Activated naive CD4-positive, alpha-beta T cell treated with anti-CD3 and anti-CD28 coated beads, Interleukin-2, amount 50 U/mL, for 72 hours (primary cell): ENCODE measurements at places on chromosomes 2 and 18. TPM values are rescaled to one million over a fixed set of nuclear protein-coding genes. Genes with fewer than 3 reads are reported as not detected.

GRCh38 chr18:46590103-46590502, 66.9 kb downstream of the LOXHD1 start:
- DNase-seq, result no peak

The FZD7 gene
- total RNA-seq, result 1.0 TPM

The ALK gene
- total RNA-seq, result not detected

DNA sequence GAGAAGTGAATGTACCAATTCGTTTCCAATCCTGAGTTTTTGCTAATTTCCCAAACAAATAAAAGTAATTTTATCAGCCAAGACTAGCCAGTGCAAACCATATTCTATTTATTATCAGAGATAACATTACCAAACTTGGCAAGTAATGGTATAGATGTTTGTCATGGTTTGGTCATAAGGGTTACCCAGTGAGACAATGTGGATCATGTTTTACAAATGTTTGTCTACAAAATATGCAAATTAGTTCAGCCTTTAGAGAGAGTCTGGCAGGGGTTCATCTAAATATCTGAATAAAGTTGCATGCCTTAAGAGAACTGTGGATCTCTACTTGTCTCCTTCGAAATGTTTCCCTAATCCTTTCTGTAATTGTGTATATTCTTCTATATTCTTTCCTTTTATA, 152.2 kb downstream of the KCNH7 start:
- no peak for DNase-seq

The DSC3 gene
- total RNA-seq, result not detected

DNA sequence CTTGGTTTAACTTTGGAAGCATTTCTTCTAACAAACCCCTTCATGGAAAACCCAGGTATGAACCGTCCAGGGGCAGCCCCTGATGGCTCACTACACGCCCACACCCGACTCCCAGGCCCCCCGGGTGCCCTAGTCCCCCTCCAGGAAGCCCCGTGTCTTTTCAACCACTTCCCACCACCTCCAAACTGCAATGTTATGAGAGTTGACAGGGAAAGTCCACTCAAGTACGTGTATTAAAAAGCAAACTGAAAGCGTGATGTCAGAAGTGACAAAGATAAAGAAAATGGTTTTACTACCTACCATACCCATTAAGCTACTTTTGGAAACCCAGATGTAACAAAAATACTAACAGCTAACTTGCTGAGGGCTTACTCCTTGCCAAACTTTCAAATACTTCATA, 51.5 kb downstream of the L3MBTL4 start:
- no peak for DNase-seq

DNA sequence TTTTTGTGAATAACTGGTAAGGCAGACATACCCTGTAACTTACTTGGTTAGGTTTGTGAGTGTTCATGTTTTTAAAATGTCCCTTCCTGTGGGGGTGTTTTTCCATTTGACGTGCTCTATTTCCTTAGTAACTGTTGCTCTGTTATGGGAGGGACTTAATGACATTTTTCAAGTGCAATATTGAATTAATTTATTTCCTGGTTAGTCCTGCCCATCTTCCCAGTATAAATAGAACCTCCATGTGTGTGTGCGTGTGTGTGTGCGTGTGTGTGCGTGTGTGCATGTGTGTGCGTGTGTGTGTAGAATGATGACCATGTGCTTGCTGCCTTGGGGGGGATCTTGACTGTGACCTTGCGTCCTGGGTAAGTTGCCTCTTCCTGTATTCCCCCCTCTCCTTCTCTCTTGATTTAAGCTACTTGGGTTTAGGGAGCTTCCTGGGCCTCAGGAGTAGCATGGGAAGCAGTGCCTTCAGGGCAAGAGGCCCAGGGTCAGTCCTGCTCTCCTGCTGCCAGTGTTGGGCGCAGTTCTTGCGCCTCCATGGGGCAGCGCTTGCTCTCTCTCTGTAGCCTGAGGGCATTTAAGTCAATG, 163.9 kb downstream of the LDLRAD4 start:
- DNase-seq, result no peak

The LYG1 gene
- total RNA-seq, result 0.91 TPM

DNA sequence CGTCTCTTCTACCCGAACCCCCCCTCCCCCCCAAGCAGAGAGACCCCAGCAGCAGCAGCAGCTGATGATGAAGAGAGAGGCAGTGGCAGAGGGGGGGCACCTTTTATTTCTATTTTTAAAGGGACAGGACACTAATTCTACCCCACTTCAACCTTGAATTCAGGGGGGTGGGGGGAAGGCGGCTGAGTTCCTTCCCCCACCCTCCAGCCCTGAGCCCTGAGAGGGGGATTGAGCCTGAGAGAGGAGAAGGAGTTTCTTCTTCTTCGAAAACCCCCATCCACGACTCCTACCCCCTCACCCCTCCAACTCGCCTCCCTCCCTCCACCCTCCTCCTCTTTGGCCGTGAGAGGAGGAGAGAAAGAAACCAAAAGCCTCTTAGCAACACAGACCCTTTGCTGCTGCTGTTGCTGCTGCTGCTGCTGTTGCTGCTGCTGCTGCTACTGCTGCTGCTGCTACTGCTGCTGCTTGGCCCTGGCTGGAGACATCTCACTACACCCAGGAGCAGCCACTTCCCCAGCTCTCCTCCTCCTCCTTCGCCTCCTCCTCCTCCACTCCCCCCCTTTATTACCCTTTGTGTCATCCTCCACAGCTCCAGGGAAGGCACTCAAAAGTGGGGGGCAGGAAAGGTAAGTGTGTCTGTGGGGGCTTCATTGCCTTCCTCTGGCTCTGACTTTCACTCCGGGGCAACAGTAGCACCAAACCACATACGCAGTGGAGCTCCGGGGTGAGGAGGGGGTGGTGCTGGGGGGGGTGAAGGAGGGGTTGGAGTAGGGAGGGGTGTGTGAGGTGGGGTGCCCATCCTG, at the start of gene MBD5:
Gene MBD5 (plus strand): TSS at position 33 of the 803 bp plus-strand sequence.
- DNase-seq, result peak; percentile 58

The FER1L5 gene
- total RNA-seq, result not detected

DNA sequence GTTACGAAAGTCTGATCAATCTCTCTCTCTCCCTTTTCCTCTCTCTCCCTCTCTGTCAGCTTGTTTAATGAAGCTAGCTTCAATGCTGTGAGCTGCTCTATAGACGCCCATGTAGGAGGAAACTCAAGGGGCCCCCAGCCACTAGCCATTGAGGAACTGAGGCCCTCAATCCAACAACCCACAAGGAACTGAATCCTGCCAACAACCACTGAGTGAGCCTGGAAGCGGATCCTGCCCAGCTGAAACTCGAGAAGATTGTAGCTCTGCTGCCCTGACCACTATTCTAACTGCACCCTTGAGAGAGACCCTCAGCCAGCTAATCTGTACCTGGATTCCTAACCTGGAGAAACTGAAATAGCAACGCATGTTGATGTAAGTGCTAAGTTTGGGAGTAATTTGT, 129.2 kb downstream of the BCL11A start:
- no peak for DNase-seq

GRCh38 chr2:105460048-105460732, 61.3 kb upstream of the FHL2 start:
- no peak for DNase-seq

- no peak for DNase-seq
These were observed 86.2 kb downstream of the SMIM21 start for GRCh38 chr18:75341267-75341666.

GRCh38 chr2:152620208-152620607, 97.1 kb downstream of the PRPF40A start:
- no peak for DNase-seq

GRCh38 chr2:95069465-95069864, 44.0 kb downstream of the MAL start:
- no peak for DNase-seq

- DNase-seq, result no peak
These were observed 25.3 kb downstream of the LCLAT1 start for GRCh38 chr2:30472326-30472725.

- DNase-seq, result no peak
These were observed 1.3 kb downstream of the LAMA3 start for GRCh38 chr18:23690505-23691068.

The MC2R gene
- total RNA-seq, result not detected
